Fibroblast of skin of back (primary cell): ENCODE measurements at places on chromosomes 16 and 17.
A peak's percentile ranks its signal among the peaks of the same experiment; 100 is the strongest.

- DNase-seq, result peak; percentile 44
Measured at GRCh38 chr16:28304214-28304613, 11.9 kb downstream of the SBK1 start.

DNA sequence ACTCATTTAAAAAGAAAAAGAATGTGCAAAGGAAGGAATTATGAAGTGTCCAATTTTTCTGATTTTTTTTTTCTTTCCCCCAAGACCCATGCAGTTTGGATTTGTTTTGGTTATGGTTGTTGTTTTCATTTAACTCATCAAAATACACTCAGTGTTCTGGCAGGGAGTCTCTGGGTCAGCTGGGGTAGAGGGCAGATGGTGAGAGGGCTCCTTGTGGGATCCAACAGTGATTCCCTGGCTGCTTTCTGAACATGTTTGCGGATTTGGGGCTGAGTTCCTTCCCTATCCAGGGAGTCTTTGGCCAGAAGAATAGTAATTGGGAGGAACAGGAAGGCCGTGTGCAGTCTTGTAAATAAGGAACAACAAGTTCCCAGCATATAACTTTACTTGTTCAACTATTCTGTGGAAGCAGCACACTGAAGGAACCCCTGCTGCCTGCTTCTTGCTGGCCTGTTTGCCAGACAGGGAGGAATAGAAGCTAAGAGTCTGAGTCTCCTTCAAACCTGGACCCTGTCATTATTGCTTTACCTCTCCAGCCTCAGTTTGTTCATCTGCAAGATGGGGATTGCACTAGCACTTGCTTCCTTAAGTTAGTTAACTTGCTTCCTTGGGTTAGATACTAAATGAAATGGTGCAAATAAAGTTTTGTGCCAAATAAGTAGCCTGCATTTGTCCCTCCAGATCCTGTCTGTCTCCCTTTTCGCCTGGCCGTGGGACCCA lies 32.1 kb downstream of the C17orf67 start:
- no peak for DNase-seq

DNA sequence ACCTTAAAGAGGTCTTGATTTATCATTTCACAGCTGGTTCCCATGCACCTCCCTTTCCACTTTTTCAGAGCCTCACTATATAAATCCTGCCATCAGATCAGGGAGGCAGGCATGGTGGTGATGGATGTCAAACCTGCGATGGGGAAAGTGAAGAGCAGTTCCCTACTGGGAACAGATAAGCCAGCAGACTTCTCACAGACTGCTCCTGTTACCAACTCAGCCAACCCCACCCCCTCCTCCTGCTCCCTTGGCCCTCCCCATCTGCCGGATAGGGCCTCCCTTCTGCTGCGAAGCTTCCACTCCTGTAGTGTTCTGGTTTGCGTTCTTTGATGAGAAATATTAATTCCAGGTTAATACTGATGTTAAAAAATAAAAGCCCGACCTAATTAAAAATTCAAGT lies 232.1 kb downstream of the STX8 start:
- DNase-seq, result no peak

- DNase-seq, result no peak
Measured at GRCh38 chr17:43845766-43846165, 1.2 kb upstream of the CD300LG start.

DNA sequence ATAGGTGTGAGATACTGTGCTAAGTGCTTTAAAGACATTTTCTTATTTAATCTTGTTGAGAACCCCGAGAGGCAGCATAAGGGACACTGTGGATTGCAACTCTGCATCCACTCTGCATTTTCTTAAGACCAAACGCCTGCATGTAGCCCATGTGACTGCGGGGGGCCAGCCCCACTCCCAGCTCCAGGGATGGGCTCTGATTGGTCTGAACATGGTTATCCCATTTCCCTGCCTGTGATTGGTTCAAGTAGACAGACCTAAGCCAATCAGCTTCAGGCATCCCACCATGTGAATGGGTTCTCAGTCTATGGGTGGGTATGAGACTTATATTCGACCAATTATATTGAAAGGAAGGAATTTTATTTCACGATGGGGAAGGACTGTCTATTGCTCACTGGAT lies 33.2 kb upstream of the USP7 start:
- DNase-seq, result no peak

- DNase-seq, result no peak
Measured at GRCh38 chr16:57824888-57825287, 22.6 kb upstream of the KIFC3 start.

DNA sequence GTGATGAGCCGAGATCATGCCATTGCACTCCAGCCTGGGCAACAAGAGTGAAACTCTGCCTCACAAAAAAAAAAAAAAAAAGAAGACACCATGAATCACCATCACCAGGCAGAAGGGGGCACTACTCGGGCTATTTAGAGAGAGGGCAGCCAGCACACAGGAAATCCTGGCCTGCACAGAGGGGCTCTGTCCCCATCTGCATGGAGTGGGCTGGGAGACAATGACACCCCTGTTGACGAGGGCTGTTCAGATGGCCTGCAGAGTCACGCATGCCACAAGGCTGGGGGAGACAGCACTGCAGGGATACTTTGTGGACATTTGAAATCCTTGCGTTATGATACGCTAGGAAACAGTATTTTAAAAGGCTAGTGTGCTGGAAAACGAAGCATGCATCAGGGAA lies 48.3 kb downstream of the CUEDC1 start:
- no peak for DNase-seq

DNA sequence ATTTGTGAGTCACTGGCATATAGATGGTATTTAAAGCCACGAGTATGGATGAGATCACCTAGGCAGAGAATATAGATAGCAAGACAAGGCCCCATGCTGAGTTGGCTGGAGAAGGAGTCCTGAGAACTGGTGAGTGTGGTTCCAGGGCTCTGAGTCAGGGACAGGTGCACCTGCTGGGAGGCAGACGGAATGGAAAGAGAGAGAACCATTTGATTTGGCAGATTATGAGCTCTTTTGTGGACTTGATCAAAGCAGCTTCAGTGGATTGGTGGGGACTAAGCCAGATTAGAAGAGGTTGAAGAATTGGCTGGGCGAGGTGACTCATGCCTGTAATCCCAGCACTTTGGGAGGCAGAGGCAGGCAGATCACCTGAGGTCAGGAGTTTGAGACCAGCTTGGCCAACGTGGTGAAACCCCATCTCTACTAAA lies 4.3 kb upstream of the C16orf92 start:
- peak; percentile 59 for DNase-seq

DNA sequence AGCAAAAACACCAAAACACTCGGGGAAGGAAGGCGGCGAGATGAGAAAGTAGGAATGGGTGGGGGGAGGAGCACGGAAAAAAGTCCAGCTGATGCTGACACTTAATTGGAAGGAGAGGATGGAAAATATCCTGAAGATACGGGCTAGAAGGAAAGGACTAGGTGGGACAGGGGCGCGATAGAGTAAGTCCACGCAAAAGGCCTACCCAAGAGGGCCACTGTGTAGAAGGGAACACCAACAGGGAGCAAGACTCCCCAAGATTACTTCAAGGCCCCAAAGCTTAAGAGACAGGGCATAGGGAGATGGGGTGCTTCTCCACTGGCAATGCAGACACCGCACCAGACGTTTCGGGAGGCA lies 736 bp downstream of the APPBP2 start:
- DNase-seq, result peak; percentile 13

GRCh38 chr17:73787076-73788059 lies 143.1 kb upstream of the SDK2 start:
- no peak for DNase-seq

DNA sequence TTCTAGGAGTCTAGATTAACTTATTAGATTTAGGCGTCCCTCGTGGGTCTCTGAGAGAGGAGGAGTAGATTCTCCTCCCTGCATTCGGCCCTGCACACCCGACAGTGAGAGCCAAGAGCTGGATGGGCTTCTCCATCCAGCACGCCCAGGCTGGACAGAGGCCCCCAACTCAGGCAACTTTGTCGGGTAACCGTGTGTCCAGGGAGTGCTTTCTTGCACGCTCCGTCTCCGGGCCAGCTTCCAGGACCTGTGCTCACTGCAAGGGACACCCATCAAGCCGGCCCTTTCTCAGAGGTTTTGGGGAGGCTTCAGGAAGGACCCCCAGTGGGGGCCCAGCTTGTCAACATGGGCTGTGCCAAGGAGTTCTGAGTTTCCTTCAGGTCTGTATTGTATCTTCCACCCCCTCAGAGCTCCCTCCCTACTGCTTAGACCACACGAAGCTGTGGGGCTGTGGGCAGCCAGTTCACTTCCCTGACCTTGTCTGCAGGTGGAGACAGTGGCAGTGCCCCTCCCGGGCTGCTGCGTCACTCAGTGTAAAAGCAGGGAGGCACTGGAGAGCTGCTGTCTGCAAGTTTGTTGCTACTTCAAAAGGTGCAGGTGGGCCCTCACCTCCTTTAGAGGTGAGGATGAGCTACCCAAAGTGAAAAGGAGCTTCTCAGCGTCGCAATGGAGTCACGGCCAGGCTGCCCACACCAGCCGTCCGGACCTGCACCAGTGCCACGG lies 24.0 kb upstream of the C16orf78 start:
- no peak for DNase-seq

DNA sequence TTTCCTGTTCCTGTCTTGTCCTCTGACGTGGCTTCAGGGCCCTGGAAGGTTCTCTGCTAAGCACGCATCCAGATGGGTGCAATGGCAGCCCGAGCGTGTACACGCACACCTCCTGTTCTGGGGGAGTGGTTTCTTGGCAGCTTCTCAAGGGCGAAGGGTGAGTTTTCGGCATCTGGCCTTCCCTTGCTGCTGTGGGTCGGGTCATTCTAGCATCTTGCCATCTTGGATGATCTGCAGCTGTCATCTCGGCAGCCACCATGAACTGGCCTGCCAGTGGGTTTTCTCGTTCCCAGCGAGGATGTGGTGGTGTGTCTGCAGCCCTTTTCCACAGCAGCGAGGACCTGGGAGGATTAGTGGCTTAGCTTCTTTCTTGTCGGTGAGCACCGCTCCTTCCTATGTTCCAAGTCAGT lies 10.6 kb downstream of the MSI2 start:
- no peak for DNase-seq

DNA sequence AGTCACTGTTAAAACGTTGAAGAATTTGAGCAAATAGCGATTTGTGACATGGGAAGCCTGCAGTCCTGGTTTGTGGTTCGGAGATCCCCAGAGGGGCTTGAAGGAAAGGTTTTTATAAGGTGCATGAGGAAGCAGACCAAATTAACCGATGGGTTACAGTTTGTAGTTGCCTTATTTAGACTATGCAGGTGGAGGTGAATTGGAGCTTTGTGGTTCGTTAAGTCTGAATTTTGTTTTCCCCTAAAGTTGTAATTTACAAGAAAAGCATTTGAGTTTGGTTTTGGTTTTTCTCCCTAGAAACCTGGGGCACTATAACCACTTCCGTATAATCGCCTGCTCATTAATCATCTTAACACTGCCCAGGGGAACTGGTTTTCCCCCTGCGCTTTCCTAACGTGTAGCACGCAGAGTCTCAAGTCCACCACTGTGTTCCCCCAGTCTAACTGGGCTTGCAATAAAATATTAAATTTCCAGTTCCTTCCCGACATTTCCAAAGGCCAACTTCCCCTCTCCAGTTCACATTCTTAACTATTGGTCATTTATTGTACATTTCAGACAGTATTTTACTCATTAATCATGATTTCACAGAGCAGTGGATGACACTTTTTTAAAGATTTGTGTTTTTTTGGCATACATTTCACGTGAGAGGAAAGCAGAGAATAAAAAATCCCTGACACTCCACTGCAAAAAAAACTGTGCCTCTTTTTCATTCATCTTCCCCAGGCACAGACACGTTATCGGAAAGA lies 932 bp downstream of the ZNF267 start:
- DNase-seq, result peak; percentile 50

GRCh38 chr16:1553946-1554825 lies 20.7 kb downstream of the TMEM204 start:
- DNase-seq, result no peak

- DNase-seq, result peak; percentile 58
Measured at GRCh38 chr16:65098916-65099315, 22.9 kb downstream of the CDH11 start.

DNA sequence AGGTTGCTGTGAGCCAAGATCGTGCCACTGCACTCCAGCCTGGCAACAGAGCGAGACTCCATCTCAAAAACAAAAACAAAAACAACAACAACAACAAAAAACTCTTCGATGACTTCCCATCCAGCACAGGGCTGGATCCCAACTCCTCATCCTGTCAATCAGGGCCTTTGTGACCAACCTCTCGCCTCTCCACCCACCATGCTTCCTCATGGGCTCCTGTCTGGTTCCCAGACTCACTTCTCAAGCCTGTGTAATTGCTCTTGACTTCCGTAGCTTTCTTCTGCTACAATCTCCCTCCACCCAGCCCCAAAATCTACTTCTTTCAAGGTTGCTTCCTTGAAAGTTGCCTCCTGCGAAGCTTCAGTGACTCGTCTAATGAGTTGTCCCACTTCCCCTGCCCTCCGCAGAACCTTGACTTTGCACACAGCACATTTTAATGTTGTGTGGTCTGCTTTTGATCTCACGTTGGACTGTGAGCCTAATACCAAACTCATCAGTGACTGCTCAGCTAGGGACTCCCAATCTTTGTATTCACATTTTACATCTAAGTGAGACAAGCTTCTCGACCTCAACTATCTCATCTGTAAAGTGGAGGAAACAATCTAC lies 936 bp upstream of the RASL10B start:
- DNase-seq, result no peak

- DNase-seq, result no peak
Measured at GRCh38 chr16:15703029-15703736, 53.1 kb downstream of the NDE1 start.

DNA sequence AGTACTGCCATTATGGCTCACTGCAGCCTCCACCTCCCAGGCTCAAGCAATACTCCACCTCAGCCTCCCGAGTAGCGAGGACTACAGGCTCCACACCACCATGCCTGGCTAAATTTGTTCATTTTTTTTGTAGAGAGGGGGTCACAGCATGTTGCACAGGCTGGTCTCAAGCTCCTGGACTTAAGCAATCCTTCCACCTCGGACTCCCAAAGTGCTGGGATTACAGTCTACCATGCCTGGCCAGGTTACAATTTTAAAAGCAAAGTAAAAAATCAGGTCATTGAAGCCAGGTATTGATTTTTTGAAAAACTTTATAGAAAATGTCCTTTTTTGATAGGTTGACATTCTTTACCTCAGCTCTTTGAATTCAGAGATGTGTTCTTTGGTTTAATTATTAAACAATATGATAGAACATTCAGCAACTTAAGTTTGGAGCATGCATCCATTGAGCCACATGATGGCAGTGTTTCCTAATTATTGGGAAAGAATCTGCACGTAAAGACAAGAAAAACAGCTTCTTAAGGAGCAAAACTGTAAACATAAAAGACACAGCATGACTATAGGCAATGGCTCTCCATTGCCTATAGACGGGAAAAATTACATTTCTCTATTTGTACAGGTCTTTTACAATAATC lies 1.7 kb upstream of the SLC16A11 start:
- DNase-seq, result peak; percentile 76
